ENCODE measurements at places on chromosomes 6 and 20.

DNA sequence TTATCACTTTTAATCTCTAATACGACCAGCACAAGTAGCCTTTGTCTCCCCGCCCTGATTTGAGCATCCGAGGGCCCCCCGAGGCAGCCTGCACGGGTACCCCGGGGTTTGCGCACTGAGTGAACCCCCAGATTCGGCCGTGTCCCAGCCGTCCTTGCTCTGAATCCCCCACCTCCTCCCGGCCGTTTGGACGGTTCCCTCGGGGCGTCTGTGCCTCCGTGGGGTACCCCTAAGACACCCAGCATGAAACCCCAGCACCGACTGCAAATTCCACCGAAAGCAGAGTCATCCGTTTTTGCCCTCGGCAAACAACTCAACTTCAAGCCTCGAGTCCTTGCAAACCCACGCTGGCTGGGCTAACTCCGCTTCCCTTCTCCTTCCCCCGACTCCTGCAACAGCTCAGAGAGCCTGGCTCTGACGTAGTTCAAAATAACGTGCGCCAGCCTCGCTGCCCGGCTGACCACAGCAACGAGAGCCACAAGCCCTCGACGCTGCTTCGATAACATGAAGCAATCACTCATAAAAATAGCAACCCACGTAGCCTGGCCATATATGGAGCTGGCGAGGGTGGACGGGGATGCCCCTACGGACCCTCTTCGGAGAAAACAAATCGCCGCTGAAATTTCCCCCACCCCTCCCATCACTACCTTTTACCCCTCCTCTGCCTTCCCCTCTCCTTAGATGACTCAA is 764 bp upstream of the SNAP25 start:
- DNase-seq, result peak; percentile 89

- DNase-seq, result no peak
Measured at GRCh38 chr20:2575682-2576081, 39.3 kb downstream of the TMC2 start.

DNA sequence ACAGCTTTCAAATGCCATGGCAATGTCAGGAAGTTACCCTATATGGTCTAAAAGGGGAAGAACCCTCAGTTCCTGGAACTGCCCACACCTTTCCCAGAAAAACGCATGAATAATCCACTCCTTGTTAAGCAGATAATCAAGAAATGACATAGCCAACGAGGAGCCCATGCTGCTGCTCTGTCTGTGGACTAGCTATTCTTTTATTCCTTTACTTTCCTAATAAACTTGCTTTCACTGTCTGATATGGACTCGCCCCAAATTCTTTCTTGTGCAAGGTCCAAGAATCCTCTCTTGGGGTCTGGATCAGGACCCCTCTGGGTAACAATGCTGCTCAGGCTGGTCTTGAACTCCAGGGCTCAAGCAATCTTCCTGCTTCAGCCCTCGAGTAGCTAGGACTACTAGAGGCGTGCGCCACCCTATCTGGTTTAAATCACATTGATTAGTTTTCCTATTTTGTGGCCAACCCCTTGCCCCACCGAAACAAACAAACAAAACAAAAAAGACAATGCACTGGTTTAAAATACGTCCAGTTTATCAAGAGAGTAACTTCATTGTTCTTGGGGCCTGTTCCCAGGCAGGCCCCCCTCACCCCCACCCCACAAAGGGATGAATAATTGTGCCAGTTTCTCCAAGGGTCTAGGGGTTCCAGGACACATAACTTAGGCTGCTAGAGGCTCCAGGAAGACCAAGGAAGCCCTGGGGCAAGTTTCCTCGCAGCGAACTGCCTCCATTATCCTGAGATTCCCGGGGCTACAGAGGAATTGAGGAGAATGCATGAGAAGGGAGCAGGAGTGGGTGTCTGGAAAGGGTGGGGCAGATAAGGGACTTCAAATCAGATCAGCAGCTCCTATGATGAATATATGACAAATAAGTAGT is 10.1 kb upstream of the AKAP12 start:
- no peak for DNase-seq

- DNase-seq, result no peak
Measured at GRCh38 chr20:17282501-17282900, 55.7 kb downstream of the PCSK2 start.

- DNase-seq, result no peak
Measured at GRCh38 chr6:2990248-2990931, 9.3 kb upstream of the NQO2 start.

GRCh38 chr6:81166770-81167169 is 585.7 kb downstream of the TENT5A start:
- DNase-seq, result no peak

DNA sequence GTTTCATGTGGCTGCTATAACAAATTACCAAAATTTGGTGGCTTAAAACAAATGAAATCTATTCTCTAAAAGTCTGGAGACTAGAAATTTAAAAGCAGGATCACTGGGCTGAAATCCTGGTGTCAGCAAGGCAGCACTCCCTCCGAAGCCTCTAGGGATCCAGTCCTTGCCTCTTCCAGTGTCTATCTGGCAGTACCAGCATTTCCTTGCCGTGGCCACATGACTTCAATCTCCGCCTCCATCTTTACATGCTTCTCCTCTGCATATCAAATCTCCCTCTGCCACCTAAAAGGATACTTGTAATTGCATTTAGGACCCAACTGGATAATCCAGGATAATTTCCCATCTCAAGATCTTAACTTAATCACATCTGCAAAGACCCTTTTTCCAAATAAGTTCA is 30.2 kb downstream of the ARHGAP18 start:
- no peak for DNase-seq

DNA sequence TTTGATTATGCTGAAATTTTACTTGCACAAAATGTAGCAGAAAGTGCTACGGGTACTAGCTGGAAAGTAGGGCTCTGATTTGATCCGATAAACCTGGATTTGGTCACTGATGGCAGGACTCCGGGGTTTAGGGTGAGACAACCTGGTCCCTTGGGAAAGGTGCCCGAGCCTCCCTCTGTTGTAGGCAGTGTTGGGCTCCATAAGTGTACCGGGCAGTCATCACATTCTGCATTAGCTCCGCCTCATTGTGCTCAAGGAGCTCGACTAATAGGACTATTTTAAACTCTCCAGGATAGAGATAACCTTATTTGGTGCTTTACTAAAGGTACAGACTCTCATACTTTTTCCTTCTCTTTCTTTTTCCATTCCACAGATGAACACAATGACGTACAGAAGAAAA is 117.6 kb downstream of the UTRN start:
- no peak for DNase-seq

All from osteoblast (primary cell).